Glutamatergic neuron (in vitro differentiated cells): ENCODE measurements at places on chromosomes 11 and 22. TPM values are rescaled to one million over a fixed set of nuclear protein-coding genes. Genes with fewer than 3 reads are reported as not detected.

DNA sequence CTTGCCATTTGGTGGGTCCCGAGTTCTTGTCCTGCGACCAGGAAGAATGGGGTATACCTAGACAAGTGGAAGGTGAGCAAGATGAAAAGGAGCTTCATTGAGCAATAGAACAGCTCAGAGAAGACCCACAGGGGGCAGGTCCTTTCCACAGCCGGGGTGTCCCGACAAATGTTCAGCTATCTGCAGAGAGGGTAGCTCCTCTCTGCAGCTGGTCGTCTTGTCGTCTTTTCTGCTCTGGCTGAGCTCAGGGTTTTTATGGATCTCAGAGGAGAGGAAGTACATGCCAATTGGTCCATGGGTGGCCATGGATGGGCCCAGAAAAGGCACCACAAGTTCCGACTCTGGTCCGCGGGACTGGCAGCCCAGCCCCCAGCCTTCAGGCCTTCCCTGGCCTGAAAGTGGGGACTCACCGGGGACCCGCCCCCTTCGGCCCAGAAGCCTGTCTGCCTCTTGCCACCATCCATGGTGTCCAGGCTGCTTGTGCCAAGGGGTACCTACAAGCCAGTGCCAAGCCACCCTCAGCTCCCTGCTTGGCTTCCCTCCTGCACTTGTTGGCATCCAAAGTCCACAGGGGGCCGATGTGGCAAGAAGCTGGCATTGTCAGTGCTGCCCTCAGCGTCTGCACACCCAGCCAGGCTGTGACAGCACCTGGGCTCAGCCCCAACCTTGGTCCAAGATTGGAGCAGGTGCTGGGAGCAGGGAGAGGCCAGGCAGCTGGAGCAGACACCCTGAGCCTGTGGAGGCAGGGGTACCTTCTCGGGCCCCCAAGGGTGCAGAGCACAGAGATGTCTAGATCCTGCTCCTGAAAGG, 438.9 kb downstream of the TBC1D22A start:
- H3K27me3 ChIP-seq, result peaks cover 17% of the 10 kb centered on the region
- DNase-seq, result no peak
- H3K4me1 ChIP-seq, result no peaks in the 10 kb centered on the region
- no peak overlapping the region for H3K27ac ChIP-seq

GRCh38 chr22:31838917-31839316, 85.1 kb downstream of the DEPDC5 start:
- H3K4me3 ChIP-seq, result no peak overlapping the region
- H3K27ac ChIP-seq, result no peak overlapping the region
- H3K36me3 ChIP-seq, result peaks cover 4% of the 10 kb centered on the region
- no peaks in the 10 kb centered on the region for H3K4me1 ChIP-seq

SNX32 gene
- 14.7 TPM for total RNA-seq

EFCAB6 gene
- 0.96 TPM for total RNA-seq

GRCh38 chr22:42621505-42622002, 6.9 kb upstream of the POLDIP3 start:
- no peak overlapping the region for H3K27ac ChIP-seq
- H3K4me1 ChIP-seq, result peaks cover 3% of the 10 kb centered on the region
- peak; percentile 90 for DNase-seq
- H3K27me3 ChIP-seq, result peaks cover 10% of the 10 kb centered on the region

RFPL2 gene
- 1.4 TPM for total RNA-seq

DNA sequence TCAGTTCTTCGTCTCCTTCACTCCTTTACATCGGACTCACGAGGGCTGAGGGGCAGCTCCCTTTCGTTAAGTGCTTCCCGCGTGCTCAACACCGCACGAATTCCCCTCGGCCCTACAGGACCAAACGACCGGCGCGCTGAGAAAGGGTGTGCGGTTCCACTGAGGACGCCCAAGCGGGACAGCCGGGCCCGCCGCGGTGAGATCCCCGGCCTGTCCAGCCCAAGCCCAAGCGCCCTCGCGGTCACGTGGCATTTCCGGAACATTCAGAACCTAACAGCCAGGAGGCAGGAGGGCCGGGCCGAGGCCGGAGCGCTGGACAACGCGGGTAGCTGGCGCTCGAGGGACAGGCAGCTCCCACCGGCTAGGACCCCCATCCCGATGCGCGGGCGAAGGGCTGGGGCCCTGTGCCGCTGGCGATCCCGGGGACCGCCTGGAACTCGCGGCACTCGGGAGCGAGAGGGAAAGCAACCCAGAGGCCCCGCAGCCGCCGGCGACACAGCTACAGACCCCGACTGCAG, 737 bp upstream of the STIP1 start:
- H3K27ac ChIP-seq, result peak overlapping the region; percentile 100
- H3K4me1 ChIP-seq, result peaks cover 24% of the 10 kb centered on the region
- DNase-seq, result peak; percentile 73
- H3K4me3 ChIP-seq, result peak overlapping the region; percentile 97
- no peaks in the 10 kb centered on the region for H3K36me3 ChIP-seq
- H3K27me3 ChIP-seq, result peaks cover 11% of the 10 kb centered on the region

DNA sequence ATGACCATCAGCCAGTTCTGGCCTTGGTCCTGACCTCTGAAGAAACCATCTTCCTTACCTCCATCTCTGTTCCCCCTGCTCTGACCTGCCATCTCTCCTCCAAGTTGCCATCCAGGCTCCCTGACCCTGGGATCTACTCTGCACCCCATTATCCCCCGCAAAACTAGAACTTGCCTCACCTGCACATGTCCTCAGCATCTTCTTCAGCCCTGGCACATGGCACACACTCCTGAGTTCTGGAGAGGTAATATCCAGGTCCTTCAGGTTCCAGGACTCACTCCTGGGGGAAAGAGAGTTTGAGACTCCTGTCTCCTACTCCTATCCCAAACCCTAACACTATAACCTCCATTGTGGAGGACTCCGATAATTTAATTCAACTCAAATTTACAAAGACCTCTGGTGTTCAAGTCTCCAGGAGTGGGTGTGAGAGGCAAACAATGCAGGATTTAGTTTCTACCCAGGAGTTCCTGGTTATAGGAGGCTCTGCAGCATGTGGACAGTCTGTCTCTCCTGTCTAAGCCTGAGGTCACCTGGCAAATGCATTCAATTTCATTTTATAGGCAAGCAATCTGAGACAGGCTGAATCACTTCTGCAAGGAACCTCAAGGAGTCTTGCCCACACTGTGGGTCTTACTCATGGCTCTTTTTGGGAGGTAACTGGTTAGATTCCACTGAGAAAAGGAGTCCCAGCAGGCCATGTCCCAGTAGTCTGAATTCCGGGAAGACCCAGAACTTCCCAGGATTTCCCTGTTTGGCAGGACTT, 7.3 kb downstream of the TRIM21 start:
- no peak for DNase-seq
- no peaks in the 10 kb centered on the region for H3K36me3 ChIP-seq
- H3K4me1 ChIP-seq, result no peaks in the 10 kb centered on the region
- peaks cover 13% of the 10 kb centered on the region for H3K27me3 ChIP-seq
- H3K27ac ChIP-seq, result no peak overlapping the region
- no peak overlapping the region for H3K4me3 ChIP-seq

GRCh38 chr11:26329206-26329605, 2.7 kb upstream of the ANO3 start:
- no peak for DNase-seq
- no peaks in the 10 kb centered on the region for H3K27me3 ChIP-seq
- no peaks in the 10 kb centered on the region for H3K36me3 ChIP-seq
- peaks cover 39% of the 10 kb centered on the region for H3K4me1 ChIP-seq
- H3K27ac ChIP-seq, result peak overlapping the region; percentile 82
- peak overlapping the region; percentile 11 for H3K4me3 ChIP-seq

HORMAD2 gene
- total RNA-seq, result not detected

DNA sequence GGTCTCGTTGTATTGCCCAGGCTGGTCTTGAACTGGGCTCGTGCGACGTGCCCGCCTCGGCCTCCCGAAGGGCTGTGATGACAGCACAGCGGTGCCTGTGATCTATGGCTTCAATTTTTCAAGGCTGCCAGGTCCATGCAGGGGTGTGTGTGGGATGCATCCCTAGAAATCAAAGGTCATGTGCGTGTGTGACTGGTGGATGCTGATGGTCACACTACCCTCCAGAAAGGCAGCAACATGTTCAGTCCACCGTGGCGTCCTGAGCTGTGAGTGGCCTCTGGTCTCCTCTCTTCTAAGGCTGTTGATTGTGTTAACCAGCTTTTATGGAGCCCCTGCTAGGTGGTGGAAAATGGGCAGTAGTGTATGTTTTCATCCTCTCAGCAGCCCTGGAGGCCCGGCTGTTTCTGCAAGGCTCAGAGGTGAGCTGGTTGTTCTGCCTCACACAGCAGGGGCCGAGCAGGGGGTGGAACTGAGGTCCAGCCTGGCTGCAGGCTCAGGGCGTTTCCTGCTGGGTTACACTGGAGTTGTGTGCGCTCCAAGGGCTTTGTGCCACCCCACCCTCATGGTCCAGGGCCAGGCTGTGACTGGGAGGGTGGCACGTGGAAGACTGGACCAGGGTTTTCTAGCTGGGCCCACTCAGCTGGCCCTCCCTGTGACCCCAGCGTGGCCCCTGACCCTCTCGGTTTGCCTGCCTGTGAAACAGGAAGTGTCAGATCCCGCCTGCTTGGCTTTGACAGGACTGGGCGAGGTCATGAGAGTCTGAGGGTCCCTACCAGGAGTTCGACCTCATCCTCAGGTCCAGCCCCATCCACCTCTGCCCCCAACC, 7.7 kb downstream of the BIK start:
- peaks cover 15% of the 10 kb centered on the region for H3K27me3 ChIP-seq
- H3K36me3 ChIP-seq, result no peaks in the 10 kb centered on the region
- no peak for DNase-seq
- peaks cover 18% of the 10 kb centered on the region for H3K4me1 ChIP-seq
- H3K27ac ChIP-seq, result no peak overlapping the region

NLRP10 gene
- not detected for total RNA-seq
